NCI-H774 (cell line): ENCODE measurements at places on chromosomes 5 and 9.

DNA sequence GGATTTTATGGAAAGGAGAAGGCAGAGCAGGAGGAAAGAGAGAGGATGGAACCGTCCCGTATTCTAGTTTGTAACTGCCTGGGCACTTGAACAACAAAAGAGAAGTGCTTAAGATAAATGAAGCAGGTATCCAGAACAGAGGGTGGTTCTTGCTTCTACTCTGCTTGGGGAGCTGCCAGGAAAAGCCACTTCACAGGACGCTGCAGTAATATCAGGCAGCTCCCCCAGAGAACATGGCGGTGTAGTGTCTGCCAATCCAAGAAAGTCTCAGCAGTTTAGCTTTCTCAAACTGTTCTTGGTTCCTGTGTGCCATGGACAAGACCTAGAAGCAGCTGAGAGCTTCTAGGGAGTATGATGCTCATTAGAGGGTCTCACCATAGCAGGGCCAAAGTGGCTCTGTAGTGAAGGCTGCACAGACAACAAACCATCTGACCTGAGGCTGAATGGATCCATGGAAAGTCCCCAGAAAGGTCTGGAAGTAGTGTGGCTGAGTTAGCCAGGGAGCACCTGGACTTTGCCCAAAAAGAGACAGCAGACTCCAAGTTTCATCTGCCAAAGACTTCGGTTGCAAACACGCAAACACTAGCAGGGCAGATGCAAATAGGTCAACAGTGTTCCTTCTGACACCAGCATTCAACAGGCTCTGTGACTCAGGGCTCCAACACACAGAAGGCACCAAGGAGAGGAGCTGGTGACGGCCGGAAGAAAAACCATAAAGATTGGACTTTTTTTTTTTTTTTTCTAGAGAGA is 72.2 kb upstream of the TNFSF8 start:
- DNase-seq, result no peak

DNA sequence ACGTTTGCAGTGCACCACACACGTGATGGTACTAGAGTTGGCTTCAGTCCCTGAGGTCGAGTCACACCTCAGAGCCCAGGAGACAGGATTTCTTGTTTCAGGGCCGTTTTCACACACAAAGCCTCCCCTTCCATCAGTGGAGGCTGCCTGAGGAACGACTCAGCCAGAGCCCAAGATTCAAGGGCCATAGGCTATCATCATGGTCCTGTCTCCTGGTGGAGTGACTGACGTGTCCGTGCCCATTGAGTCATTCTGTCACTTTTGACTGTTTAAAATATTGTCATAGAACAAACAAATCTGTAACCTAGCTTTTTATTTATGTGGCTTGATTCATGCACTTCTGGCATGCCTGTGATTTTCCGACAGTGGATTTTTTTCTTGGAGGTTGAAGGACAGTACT is 28.3 kb downstream of the CAMK2A start:
- no peak for DNase-seq

GRCh38 chr5:164303646-164304215 is 798.3 kb downstream of the MAT2B start:
- no peak for DNase-seq

DNA sequence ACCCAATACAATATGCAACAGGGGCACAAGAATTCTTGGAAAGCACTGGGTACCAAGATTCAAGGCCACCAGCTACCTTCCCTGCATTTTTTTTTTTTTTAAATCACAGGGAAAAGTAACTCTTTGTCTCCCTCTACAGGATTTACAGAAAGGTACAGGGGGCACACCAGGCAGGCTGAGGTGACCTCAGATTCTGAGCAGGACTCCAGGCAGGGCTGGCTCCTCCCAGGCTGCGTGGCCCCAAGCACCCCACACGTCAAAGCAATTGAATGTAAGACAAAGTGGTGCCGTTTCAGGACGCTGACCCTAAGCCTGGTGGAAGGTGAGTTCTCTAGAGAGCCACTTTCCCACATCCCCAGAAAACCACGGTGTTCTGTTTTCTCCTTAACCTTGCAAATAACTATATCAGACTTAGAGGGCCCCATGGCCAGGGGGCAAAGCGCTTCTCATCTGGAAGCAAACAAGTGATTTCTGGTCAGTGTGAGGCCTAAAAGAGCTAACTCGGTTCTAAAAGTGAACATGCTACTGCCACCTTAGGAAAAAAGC is 222.6 kb downstream of the ROR2 start:
- DNase-seq, result peak; percentile 32

- no peak for DNase-seq
Measured at GRCh38 chr9:136688274-136689107, 1.2 kb upstream of the AGPAT2 start.

DNA sequence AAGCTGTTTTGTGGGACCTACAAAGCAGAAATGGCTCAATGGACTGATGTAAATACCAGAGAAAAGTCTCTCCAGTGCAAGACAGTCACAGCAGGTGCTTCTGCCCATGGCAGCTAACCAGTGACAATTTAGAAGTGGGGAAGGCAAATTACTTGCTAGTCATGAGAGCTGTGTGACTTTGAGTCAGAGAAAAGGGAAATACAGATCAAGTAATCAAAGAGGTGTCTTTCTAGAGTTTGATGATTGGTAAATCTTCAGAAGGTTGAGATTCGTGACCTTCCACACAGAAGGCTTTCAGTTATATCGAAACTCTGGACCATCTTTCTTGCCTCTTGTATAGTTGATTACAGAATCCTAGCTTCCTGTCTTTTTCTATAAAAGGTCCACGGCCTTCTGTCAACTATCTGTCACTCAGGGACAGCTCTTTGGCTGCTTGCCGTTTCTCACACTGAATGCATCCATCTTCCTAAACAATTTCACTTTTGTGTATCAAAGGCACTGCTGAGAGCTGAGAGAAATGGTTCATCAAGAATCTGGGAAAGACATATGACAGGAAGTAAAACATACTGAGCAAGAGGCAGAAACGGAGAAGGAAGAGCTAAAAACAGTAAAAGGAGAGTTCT is 993.9 kb upstream of the ACO1 start:
- no peak for DNase-seq

GRCh38 chr9:69019808-69020207 is 5.9 kb upstream of the PRKACG start:
- DNase-seq, result no peak

DNA sequence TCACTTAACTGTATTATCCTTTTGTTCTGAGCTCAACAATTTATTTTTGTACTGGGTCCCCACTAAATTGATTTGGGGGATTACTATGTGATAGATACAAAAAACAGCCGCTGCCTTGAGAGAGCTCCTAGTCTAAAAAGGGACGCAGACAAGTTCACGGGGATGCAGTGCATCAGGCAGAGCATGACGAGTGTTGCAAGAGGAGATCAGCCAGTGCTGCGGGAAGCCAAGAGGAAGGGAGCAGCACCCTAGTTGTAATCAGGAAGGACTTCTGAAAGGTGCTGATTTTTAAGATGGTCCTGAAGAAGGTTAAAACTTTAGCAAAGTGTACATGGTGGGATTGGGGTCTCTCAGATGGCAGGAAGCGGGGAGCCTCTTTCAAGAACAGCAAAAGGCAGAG is 15.8 kb downstream of the GALNT10 start:
- DNase-seq, result no peak

DNA sequence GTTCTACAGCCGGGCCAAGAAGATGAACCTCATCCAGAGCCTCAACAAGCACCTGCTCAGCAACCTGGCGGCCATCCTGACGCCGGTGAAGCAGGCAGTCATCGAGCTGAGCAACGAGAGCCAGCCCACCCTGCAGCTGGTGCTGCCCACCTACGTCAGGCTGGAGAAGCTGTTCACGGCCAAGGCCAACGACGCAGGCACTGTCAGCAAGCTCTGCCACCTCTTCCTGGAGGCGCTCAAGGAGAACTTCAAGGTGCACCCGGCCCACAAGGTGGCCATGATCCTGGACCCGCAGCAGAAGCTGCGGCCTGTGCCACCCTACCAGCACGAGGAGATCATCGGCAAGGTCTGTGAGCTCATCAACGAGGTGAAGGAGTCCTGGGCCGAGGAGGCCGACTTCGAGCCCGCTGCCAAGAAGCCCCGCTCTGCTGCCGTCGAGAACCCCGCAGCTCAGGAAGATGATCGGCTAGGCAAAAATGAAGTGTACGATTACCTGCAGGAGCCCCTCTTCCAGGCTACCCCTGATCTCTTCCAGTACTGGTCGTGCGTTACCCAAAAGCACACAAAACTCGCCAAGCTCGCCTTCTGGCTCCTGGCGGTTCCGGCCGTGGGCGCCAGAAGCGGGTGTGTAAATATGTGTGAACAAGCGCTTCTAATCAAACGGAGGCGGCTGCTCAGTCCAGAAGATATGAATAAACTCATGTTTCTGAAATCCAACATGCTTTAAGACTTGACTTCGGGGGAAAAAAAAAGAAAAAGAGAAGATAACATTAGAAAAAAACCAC is 28.5 kb downstream of the AMBP start:
- no peak for DNase-seq

DNA sequence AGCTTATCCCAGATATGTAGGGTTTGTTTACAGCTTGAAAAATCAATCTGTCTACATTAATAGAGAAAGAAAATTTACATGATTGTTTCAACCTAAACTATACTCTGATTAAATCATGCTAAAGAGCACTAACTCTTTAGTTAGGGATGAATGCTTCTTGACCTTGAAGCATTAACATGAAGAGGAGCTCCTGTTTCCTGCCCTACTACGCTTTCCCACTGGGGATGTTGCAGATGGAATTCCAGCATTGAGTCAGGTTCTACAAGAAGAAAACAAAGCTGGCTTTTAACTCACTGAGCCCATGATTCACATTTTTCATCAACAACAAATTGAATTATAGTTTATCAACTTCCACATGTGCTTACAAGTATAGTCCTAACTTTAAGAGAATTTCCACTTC is 471.3 kb downstream of the TMEM232 start:
- DNase-seq, result no peak
